ENCODE measurements at places on chromosomes 7 and 10. TPM values are rescaled to one million over a fixed set of nuclear protein-coding genes. Genes with fewer than 3 reads are reported as not detected.

Gene SPDYE9
- not detected for total RNA-seq

Gene LRRC27
- total RNA-seq, result 6.0 TPM

Gene FFAR4
- not detected for total RNA-seq

Gene RAB19
- total RNA-seq, result not detected

Gene FAM25C
- total RNA-seq, result not detected
